ENCODE measurements at places on chromosomes 5 and 9.

DNA sequence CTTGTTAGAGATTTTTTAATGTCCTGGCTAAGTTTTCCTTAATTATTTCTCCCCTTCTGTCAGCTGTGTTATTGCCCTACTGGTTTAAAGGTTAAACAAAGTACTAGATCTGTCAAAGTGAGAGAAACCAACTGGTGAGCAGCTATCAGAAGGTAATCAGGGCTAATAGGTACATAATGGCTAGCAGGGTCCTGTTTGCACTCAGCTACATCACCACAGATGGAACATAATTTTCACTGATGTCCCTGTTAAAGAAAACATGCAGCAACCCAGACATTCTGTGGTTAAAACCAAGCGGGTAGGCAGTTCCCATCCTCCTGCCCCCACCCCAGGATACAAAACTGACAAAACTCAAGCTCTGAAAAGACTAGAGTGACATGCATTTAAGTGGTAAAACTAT lies 473.9 kb downstream of the NR2F1-AS1 start:
- no peak for DNase-seq

DNA sequence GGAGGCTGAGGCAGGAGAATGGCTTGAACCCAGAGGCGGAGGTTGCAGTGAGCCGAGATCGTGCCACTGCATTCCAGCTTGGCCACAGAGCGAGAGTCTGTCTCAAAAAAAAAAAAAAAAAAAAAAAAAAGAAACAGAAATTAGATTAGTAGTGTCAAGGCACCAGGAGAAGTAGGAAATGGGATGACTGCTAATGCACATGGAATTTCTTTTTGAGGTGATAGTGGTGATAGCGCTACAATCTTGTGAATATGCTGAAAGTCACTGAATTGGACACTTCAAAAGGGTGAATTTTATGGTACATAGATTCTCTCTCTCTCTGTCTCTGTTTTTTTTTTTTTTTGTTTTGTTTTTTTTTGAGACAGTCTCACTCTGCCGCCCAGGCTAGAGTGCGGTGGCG lies 42.1 kb upstream of the SUB1 start:
- no peak for DNase-seq

DNA sequence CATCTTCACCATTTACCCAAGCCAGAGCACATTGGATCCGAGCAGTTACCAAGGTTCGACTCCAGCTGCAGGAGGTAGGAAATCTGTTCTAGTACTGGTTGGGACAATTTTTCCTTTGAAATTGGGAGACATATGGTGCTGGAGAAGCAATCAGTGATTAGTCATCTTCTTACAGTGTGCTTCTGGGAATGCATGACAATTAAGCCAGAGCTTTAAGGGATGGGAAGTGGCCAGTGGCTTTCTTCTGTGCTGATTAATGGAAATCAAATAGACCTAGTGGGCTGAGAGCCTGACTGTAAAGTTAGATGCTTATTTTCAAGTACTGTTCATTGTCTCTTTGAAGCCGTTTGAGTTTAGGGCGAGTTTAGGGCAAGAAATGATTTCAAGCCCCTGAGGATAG lies 152.1 kb downstream of the UNC13B start:
- no peak for DNase-seq

- DNase-seq = peak; percentile 11
Observed at GRCh38 chr5:130061746-130062145, 157.5 kb downstream of the CHSY3 start.

DNA sequence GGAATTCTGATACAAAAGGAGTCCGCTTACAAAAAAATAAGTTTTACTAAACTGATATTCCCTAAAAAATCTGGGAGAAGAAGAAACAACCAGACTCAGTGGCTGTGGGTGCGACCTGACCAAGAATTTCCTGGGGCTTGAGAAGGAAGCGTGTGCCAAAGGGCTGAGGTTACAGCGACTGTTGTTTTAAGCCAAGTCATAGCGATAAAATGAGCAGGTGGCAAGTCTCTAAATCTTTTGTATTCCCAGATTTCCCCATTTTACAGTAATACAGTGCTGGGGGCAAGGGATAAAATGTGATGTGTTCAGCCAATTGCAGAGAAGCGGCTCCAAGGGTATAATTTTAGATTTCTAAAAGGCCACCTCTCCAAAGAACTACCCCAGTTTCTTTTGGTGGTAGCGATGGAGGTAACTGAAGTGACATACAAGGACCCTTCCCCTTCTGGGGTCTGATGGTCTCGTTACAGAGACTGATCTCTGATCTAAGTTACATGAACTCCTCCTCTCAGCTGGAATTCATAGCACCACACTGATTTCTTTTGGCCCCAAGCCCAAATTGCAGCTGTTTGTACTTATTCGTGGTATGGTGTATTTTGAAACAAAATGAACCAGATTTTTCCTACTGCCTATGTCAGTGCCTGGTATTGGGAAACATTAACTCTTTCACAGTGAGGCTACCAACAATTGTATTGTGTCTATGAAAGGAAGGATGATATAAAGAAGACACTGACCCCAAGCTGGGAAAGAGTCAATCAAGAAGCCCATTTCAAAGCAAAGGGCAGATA lies 41.6 kb downstream of the LPAR1 start:
- DNase-seq = no peak

Measured in globus pallidus (tissue), 1 donor.